Breast epithelium (tissue), 4 donors: ENCODE measurements at places on chromosomes 16 and 17. TPM values are rescaled to one million over a fixed set of nuclear protein-coding genes. Genes with fewer than 3 reads are reported as not detected.

The TSNAXIP1 gene
- 4.2 TPM for total RNA-seq

The SP2 gene
- total RNA-seq = 9.8 TPM

The FOXL1 gene
- total RNA-seq = 0.16 TPM

The EPOP gene
- 2.0 TPM for total RNA-seq

The SLC16A3 gene
- 10.2 TPM for total RNA-seq

The RDM1 gene
- not detected for total RNA-seq

The TMEM11 gene
- total RNA-seq = 34.1 TPM

The CWC25 gene
- total RNA-seq = 22.1 TPM

The KCTD13 gene
- 14.3 TPM for total RNA-seq

The CCL18 gene
- 1.3 TPM for total RNA-seq

The MLST8 gene
- total RNA-seq = 46.5 TPM

The CMTM1 gene
- 2.9 TPM for total RNA-seq

The ARHGAP23 gene
- 25.2 TPM for total RNA-seq

The CCL16 gene
- 0.48 TPM for total RNA-seq

GRCh38 chr17:4544951-4545216, 10.3 kb downstream of the MYBBP1A start:
- no peak overlapping the region for H3K27ac ChIP-seq
- peaks cover 3% of the 10 kb centered on the region for H3K4me1 ChIP-seq
- H3K27me3 ChIP-seq = no peaks in the 10 kb centered on the region
- H3K36me3 ChIP-seq = peaks cover 8% of the 10 kb centered on the region

DNA sequence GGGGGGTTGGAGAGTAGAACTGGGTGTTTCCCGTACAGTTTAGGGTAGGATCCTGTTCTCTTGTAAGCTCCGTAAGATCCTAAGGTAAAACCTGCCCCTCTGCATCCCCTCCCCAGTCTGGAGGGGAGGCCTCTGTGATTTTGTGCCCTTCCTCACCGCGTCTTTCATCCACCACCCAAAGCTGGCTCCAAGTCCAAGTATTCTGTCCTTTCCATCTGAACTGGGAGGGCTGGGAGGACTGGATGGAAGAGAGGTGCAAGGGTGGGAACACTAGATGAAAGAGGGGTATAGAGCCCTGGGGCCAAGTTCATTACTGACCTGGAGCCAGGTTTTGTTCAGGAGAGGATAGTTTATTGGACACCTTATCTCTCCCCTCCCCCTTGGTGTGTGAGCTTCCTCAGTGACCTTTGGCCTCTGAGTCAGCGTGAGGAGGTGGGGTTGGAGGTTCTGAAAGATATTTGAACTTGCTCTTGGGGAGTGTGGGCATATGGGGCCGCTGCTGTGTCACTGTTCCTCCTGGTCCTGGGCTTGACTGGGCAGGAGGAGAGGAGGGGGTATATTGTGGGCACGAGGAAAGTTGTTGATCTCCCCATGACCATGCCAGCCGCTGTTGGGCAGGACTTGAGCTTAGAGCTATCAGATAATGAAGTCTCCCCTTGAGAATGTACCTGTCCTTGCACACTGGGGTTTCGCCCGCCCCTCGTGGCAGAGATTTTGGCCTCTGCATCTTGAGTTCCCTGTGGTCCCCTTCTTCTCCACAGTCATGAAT, 1.6 kb downstream of the LASP1 start:
- DNase-seq = peak; percentile 59
- no peaks in the 10 kb centered on the region for H3K36me3 ChIP-seq
- peak overlapping the region; percentile 91 for H3K27ac ChIP-seq
- peak overlapping the region; percentile 92 for H3K4me3 ChIP-seq
- peaks cover 16% of the 10 kb centered on the region for H3K4me1 ChIP-seq

DNA sequence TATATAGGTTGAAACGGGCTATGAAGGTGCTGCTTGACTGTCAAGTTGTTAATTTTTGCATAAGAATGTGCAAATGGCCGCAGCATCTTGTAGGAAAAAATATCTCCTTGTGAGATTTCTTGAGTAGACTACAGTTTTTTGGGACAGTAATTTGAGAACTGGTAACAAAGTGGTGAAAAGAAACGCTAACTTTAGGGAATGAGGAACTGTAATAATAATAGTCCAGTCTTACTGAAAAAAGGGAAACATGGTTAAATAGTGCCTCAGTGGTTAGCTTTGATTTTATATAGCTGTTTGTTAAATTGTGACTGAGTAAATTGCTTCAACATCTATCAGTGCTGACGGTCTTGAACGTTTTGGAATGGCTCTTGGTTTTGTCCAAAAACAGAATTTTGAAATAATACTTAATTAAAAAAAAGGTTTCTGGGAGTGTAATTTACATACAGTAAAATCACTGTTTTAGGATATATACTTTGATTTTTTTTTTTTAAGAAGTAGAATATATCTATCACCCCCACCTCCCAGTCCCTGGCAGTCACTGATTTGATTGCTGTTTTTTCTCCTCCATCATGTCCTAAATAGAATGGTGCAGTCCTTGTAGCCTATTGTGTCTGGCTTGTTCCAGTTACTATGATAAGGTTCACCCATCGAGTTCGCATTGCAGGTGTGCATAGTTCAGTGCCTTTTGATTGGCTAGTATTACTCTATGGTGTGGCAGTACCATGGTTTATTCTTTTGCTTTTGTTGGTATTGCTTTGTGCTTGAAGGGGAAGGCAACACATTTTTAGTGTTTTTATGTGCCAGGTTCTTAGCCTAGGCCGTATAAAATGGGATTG, 2.8 kb downstream of the HAPSTR1 start:
- H3K27me3 ChIP-seq = no peaks in the 10 kb centered on the region
- H3K4me1 ChIP-seq = peaks cover 6% of the 10 kb centered on the region
- H3K27ac ChIP-seq = no peak overlapping the region
- H3K36me3 ChIP-seq = no peaks in the 10 kb centered on the region
- H3K4me3 ChIP-seq = peak overlapping the region; percentile 99

GRCh38 chr17:39671651-39672521, 3.6 kb downstream of the PNMT start:
- H3K27ac ChIP-seq = peak overlapping the region; percentile 68
- peaks cover 12% of the 10 kb centered on the region for H3K27me3 ChIP-seq
- H3K4me3 ChIP-seq = no peak overlapping the region

DNA sequence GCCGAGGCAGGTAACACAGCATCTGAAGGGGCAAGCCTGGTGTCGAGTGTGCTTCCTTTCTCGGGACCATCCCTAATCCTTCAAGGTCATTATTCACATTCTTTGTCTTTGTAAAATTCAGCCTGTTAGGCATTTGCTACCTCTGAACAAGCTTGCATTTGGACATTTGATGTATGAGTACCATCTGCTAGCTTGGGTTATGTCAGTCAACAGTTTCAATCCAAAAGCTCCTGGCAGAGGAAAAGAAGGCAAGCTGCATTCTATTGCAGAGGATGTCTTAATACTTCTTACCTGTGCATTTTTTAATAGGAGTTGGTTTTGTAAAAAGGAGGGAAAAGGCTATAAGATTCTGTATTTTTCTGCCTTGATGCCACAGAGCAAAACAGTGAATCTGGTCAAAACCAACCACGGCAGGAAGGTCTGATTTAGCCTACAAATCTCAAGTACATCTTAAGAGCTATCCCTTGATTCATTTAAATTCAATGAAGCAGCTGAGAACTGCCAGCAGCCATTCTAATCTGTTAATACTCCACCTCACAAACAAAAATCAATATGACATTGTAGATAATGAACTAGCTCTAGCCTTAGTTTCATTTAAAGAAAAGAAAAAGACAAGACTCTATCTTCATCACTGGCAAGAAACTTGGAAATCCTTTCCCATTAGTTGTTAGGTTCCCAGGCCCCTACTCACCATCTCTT, 39.0 kb downstream of the TEX2 start:
- H3K27me3 ChIP-seq = no peaks in the 10 kb centered on the region
- H3K36me3 ChIP-seq = no peaks in the 10 kb centered on the region
- H3K4me3 ChIP-seq = no peak overlapping the region
- H3K4me1 ChIP-seq = no peaks in the 10 kb centered on the region

DNA sequence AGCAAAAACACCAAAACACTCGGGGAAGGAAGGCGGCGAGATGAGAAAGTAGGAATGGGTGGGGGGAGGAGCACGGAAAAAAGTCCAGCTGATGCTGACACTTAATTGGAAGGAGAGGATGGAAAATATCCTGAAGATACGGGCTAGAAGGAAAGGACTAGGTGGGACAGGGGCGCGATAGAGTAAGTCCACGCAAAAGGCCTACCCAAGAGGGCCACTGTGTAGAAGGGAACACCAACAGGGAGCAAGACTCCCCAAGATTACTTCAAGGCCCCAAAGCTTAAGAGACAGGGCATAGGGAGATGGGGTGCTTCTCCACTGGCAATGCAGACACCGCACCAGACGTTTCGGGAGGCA, 736 bp downstream of the APPBP2 start:
- no peaks in the 10 kb centered on the region for H3K4me1 ChIP-seq
- peak overlapping the region; percentile 99 for H3K27ac ChIP-seq
- H3K27me3 ChIP-seq = no peaks in the 10 kb centered on the region
- H3K36me3 ChIP-seq = no peaks in the 10 kb centered on the region

DNA sequence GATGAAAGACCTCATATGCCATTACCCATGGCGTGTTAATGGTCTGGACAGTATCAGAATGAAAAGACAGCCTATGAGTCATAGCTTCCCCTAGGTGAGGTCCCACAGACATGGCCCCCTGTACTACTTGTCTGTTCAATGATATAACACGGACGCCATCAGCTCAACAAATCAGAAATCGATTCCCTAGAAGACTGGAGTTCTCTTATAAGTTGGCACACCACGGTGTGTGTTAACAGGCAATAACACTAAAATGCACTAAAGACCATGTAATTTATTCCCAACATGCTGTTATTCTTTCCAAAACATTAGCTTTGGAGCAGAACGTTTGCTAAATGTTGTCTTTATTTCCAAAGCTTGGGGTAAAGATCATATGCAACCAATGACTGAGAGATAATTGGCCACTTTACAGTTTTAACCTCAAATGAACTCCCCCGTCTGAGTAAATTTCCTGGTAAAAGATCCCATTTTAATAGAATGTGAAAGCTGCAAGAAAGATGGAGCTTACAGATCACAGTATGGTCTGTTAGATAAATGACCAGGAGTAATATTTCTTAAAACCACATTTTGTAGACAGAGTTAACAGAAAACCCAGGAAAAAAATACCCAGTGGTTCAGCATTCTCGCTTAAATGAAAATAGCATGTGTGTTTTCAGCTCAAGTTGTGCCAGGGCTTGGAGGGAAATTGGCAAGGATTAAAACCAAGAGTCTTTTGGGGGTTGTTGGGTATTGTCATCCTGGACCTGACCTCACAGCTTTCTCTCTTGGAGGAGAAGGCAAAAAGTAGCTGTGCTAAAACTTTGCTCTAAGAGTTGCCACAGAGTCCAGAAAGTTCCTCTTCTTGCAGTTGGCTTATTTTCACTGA, 65.9 kb downstream of the PCTP start:
- H3K27ac ChIP-seq = no peak overlapping the region
- no peaks in the 10 kb centered on the region for H3K36me3 ChIP-seq
- H3K4me3 ChIP-seq = no peak overlapping the region

DNA sequence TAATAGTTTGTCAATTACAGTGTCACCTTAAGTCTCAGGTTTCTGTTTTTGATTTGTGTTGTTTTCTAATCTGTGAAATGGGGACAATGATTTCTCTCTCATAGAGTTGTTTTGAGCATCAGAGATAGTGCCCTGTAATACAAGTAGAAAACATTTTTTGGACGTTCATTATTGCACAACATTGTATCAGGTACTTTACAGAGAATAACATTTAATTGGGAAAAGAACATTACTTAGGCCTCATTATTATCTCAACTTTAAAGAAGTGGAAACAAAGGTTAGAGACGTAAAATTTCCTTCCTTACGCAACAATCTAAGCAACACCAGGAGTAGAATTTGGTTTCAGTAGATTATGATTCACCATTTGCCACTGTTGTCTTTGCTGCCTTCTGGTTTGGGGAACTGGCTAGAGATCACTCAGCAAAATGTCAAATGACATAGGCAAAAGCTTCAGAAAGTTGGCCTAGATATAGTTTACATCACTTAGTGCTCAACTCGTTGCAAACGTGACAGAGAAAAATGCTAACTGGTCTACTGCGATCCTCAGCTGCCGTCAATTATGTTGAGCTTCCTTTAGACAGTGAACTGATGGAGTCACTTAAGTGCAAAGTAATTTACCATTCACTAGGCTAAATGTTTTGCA, 1026.8 kb downstream of the CDH11 start:
- H3K4me1 ChIP-seq = no peaks in the 10 kb centered on the region
- H3K36me3 ChIP-seq = no peaks in the 10 kb centered on the region
- no peak for DNase-seq
- H3K27ac ChIP-seq = no peak overlapping the region

- H3K4me3 ChIP-seq = no peak overlapping the region
- DNase-seq = no peak
- H3K27ac ChIP-seq = no peak overlapping the region
Observed at GRCh38 chr17:74218436-74218835, 5.1 kb downstream of the TTYH2 start.

DNA sequence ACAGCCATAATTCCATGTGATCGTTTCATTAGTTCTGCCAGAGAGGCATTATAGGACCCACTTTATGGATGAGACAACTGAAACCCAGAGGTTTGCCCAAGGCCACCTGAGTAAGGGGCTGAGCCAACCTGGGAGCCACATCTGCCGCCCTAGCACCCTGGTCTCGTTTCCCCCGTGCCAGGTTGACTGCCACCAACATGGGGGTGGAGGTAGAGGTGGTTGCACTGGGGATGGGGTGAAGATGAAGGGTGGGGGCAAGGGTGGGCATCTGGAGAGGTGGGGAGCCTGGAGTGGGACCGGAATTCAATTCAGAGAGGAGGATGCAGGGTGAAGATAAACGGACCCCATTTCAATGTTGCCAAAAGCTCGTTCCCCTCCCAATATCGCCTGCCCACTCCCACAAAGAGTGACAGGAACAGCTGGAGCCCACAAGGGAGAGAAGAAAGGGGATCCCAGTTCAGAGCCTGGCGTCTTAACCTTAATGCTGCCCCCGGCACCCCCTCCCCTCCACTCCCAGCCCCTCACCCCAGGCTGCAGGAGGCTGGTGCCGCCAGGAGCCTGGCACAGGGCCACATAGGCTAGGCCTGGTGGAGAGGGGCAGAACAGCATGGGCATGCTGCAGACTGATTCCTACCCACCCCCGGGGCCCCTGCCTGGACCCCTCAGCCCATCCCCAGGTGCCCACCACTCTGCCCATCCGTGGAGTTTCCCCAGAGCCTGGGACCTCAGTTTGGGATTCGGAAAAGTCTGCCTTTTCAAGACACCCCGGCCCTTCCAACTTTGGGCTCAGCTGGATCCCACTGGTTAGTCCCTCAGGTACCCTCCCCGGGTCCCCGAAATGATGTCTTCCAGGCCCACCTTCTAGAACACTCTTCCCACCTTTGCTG, 29.6 kb downstream of the NGFR start:
- no peak for DNase-seq
- H3K36me3 ChIP-seq = no peaks in the 10 kb centered on the region
- peak overlapping the region; percentile 38 for H3K27ac ChIP-seq
- no peak overlapping the region for H3K4me3 ChIP-seq
- H3K27me3 ChIP-seq = no peaks in the 10 kb centered on the region

- peak overlapping the region; percentile 26 for H3K4me3 ChIP-seq
- H3K4me1 ChIP-seq = peaks cover 13% of the 10 kb centered on the region
- no peaks in the 10 kb centered on the region for H3K27me3 ChIP-seq
- H3K27ac ChIP-seq = peak overlapping the region; percentile 51
- H3K36me3 ChIP-seq = no peaks in the 10 kb centered on the region
- DNase-seq = peak; percentile 61
Observed at GRCh38 chr16:89565506-89566372, 5.3 kb downstream of the RPL13 start.
